ENCODE measurements at places on chromosomes 6 and 20.

DNA sequence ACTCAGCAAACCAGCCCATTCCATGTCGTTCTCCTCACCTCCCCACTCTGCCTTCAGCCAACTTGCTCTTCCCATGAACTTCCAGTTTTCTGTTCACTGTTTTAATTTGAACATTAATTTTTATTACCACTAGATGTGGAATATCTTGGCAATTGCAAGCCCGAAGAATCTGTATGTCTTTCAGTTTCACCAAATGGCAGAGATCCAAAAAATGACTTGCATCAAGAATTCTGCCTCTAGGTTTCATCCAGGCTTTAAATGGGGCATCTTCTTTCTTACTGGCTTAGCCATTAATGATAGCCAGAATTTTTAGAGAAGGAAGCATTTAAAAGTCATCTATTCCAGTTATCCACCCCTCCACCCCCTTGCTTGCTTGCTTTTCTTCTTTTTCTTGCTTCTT, 39.0 kb downstream of the CAP2 start:
- DNase-seq: no peak

DNA sequence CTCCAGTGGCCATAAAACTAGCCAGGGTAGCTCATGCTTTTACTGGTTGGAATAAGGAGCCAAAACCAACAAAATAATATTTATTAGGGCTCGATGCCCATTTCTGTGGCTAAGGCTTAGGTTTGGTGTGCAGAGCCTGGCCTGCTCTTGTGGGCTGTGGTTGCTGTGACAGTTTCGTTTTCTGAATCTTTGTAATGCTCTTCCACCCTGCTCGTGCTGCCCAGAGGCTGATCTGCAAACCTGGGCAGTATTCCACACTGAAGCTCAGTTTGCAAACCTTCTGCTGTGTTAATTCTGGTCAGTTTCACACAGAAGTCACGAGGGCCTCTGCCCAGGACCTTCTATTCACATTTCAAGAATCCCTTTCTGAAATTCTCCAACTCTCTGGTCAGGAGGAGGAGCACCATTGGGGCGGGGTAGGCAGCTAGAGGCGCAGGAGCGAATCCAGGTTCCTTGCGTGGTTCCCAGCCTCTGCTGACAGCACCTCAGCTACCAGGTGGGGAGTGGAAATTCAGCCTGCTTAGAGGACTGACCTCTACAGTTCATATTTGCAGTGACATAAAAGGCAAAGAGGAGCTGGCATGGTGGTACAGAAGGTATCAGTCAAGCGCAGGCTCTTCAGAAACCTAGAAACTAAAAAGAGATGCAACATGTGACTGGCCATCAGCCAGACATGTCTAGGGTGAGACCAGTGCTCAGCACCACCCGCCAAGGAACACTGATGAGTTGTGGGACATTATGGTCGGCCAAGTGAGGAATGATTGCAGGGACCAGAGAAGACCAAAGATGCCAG, 14.3 kb upstream of the C20orf144 start:
- no peak for DNase-seq

DNA sequence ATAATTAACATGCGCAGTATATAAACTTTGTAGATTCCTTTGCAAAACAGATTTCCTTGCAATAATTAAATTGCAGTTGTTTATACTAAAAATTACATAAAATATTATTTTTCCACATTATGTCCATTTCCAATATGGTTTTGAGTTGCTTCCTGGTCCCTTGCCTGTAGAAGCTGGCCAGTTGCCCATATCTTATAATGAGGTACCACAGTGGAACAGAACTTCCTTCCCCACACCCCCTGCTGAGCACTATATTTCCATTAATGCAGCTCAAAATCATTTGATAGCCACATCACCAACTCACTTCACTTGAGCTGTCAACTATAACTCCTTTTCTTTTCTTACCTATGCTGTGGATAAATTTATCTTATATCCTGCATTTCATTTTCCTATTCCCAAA, 194.6 kb downstream of the DST start:
- DNase-seq: no peak

- no peak for DNase-seq
Measured at GRCh38 chr6:73614802-73615201, 39.0 kb downstream of the SLC17A5 start.

DNA sequence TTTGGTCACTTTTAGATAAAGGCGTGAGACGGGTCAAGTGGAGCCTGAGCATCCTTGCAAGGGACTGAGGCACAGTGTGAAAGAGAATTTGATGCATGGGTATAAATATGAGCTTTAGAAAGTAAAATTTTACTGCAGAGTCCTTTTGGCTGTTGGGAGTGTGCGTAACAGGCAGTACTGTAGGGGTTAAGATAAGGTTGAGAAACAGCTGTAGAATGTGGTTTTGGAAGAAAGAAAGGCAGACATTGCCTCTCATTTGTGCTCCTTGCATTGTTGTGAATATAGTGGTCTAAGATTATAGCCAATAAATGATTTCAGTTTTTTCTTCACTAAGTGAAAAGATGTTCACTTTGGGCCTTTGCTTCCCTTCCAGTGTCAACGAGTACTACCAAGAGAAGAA, 73.0 kb downstream of the RREB1 start:
- DNase-seq: no peak

DNA sequence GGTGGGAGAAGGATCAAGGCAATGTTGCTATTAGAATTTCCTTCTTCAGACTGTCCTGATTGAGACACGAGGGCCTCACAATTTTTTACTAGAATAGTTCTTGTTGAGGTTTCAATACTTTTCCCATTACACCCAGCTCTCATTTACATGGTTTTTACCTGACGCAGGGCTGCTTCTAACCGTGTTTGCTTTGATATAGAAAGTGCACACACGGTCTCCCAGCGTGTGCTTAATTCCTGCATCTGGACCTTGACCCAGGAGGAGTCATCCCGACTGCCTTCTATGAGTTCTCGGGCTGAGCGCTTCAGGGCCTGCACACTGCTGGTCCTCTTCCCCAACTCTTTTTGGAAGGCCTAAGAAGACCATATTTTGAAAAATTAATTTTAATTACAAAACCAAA, 160.2 kb downstream of the DST start:
- no peak for DNase-seq

- no peak for DNase-seq
Measured at GRCh38 chr6:13788820-13789219, 25.5 kb downstream of the MCUR1 start.

DNA sequence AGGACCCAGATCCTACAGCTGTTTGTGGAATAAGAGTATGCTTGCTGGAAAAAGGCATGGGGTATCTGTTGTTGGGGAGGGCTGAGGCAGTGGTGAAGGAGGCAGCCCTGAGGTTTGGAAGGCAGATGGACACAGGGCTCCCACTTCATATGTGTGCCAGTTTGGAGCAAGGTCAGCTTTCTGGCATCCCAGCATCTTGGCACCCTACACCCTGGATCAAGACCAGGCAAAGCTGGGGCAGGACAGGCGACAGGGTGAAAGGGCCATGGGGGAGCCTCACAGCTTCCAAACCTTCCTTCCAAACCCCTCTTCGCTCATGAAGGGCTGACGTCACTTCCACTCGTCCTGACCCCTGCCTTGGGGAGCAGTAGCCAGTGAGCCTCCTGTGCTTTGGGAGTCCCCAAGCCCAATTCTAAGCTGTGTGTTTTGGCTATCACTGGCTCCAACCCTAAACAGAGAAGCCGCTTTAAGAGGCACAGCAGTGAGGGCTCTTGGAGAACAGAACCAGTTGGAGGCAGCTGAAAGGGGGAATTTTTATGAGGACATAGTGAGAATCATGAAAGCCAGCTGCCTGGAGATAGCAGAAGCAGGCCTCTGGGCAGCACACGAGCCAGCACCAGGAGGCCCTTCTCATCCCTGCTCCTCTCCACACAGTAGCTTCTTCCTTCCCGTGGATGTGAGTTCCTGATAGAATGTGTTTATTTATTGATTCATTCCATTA, 448.6 kb upstream of the CDH4 start:
- no peak for DNase-seq

DNA sequence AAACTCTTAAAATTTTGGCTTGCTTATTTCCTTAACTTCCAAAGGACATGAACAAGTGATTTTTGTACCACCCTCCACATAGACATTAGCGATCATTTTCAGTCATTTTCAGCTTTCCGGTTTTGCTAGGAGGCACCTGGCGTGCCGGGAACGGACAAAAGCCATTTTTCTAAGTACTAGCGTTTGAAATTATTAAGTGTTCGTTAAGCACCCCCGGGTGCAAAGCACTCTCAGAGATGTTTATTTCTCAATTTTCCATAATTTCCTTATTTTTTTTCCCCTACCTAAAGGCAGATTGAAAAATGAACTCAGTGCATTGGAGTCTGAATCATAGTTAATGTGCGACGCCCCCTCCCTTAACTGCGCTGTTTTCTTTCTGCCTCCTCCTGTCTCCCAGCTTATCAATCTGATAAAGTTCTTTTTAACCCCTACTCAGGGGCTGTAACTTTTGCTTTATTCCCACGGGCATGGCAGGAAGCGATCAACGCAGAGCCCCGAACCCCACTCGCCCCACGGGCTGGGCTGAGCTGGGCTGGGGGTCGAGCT, 58.2 kb downstream of the ZNF831 start:
- DNase-seq: no peak

- no peak for DNase-seq
Measured at GRCh38 chr6:6006428-6007365, at the start of gene NRN1. NRN1 (minus strand) TSS chr6:6006925; CDS start chr6:6006749, 176 bp downstream.

GRCh38 chr20:64261138-64261537, 5.6 kb downstream of the PCMTD2 start:
- DNase-seq: no peak

- DNase-seq: no peak
Measured at GRCh38 chr6:160435935-160436334, 87.8 kb downstream of the SLC22A3 start.

DNA sequence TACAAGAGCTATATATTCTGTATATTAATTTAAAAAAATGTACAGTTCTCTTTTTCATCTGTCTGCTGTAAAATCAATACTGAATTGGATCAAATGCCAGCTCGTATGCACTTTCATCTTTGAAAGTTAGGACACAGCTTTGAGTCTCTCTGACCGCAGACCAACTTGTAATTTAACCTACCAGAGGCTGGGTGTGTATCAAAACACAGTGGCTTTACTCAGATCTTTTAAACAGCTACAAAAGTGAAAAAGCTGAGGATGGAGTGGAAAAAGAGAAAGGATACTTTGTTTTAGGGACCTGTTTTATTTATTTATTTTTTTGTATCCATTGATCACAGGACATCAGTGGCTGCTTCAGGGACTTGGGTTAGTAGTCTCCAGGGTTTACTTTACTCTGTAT, 44.1 kb downstream of the KIAA0408 start:
- no peak for DNase-seq

DNA sequence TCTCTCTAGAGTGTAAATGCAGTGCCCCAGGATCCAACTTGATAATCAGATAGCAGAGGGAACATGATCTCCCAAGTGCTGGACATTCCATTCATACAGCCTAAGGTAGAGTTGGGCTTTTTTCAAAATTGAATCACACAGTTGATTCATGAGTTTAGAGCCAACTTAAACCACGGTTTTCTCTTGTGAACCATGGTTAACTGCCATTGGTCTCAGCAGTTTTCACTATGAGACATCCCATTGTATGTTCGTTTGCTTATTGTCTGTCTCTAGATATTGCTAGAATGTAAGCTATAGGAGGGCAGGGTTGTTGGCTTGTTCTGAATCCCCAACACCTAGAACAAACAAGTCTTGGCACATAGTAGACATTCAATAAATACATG, 37.2 kb upstream of the TAF8 start:
- no peak for DNase-seq

DNA sequence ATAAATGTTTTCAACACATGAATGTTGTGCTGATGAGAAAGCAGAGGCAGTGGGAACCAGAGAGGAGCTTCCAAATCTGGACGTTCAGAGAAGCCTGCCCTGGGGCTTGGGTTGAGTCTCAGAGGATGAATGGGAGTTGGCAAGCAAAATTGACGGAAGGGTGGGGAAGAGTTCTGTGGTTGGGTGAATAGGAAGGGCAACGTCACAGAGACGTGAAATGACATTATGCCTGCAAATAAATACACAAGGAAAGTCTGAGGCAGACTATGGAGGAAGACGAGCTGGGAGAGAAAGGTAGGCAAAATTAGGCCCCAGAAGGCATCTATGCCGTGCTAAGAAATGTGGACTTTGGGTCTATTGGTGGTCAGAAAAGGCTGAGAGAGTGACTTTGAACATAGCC, 25.2 kb upstream of the SGK1 start:
- no peak for DNase-seq

- DNase-seq: no peak
Measured at GRCh38 chr6:45942953-45943352, 72.7 kb downstream of the CLIC5 start.

DNA sequence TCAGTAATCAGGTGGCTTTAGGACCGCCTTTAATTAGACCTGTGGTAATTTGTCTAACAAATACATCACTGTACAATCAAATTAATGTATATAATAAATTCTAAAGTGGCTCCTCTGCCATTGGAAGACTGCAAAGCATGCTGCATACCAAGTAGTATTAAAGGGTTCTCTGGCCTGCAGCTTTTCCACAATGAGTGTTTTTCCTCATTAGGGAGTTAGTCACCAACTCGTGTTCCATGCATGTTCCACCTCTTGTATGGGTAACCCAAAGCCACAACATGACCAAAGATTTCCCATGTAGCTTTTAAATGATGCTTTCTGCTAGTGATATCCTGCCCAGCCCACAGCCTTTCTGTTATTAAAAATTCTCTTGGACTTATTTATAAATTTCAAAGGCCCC, 218.7 kb downstream of the FUT9 start:
- DNase-seq: no peak

- DNase-seq: no peak
Measured at GRCh38 chr20:36447101-36447500, 94.2 kb upstream of the MYL9 start.

DNA sequence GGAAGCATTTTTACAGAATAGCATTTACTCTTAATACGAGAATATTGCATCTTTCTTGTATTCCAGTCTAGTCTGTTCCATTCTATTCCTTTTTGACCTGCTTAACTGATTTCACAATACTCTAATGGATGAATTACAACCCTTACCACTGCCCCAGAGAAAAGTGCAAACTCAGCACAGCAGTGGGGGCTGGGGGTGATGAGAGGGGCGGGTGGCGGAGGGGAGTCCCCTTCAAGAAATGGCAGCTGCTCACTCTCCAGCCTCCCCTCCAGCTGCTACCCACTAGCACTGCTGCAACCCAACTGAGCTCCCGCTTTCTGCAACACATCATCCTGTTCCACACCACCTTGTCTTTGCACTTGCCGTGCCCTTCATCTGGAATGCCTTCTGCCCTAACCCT, 30.1 kb downstream of the PIM1 start:
- no peak for DNase-seq

GRCh38 chr6:136503303-136504029, 46.8 kb downstream of the MAP7 start:
- DNase-seq: no peak

DNA sequence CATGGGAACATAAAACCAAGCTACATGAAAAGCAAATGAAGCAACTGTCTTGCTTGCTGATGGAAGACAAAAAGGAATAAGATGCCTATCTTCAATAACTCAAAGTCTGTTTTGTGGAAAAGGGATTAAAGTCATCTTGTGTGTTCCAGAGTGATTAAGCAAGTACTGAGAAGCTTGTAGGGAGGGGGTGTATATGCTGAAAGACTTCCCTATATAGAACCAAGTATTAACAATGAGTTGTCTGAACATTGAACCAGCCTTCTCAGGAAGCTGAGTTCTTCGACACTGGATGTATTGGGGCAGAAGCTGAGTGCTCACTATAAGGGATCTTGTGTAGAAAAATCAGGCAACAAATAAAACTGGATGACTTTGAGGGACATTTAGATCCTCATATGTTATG, 451.8 kb downstream of the CD83 start:
- no peak for DNase-seq
